ENCODE measurements at places on chromosomes 1 and 21. TPM values are rescaled to one million over a fixed set of nuclear protein-coding genes. Genes with fewer than 3 reads are reported as not detected.

DNALI1 gene
- 0.09 TPM for total RNA-seq

IFFO2 gene
- 88.8 TPM for total RNA-seq

AADACL3 gene
- not detected for total RNA-seq

SLC30A2 gene
- total RNA-seq = not detected

CSF3R gene
- total RNA-seq = 10.0 TPM

TMEM81 gene
- total RNA-seq = 2.0 TPM

DFFB gene
- total RNA-seq = 8.2 TPM

EDN2 gene
- 0.35 TPM for total RNA-seq

NBPF4 gene
- total RNA-seq = not detected

PSRC1 gene
- 2.3 TPM for total RNA-seq

PTPRF gene
- 104 TPM for total RNA-seq

APH1A gene
- 94.1 TPM for total RNA-seq

RAD54L gene
- total RNA-seq = 7.6 TPM

FAM76A gene
- 9.1 TPM for total RNA-seq

- DNase-seq = no peak
Measured at GRCh38 chr1:182340233-182341058, 51.1 kb downstream of the GLUL start.

GRCh38 chr21:27306206-27306605 is 339.3 kb upstream of the ADAMTS5 start:
- no peak for DNase-seq

- DNase-seq = no peak
Measured at GRCh38 chr21:45588086-45588825, 46.0 kb upstream of the SLC19A1 start.

DNA sequence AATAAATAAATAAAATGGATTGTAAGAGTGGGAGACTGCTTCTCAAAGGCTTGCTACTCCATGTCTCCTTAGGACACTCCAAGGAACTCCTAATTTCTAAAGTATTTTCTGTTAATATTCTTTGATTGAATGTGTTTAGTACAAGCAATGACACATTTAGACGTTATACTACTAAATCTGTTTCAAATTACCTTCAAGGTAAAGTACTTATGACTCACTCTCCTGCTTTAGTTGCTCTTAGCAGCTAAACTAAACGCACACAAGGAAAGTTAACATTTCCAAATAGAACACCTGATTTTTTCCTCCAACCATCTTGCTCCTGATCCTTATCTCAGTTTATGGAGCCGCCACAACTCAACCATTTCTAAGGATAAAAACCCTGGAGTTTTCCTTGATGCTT is 969.8 kb upstream of the ADGRL4 start:
- DNase-seq = no peak

DNA sequence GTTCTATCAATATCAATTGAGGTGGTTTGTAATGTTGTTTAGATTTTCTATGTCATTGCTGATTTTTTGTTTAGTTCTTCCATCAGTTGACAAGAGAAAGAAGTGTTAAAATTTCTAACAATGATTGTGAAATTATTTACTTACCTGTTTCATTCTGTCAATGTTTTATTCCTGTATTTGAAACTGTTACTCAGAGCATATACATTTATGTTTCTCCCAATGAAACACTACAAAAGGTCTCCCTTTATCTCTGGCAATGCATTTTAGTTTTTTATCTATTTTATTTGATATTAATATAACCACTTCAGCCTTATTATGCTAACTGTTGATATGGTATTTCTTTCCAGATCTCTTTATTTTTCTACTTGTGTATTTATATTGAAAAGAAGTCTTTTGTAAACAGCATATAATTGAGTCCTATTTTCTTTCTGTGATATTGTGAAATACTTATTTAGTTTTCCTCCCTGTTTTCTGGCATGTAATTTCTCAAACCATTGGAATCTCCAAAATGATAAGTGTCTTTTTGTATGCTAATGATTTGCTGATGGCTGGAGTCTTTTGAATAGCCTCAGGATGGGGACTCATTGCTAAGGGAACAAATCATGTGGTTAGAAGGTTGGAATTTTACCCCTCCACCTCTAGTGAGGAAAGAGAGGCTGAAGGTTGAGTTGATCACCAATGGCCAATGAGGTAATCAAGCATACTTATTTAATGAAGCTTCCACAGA is 122.0 kb downstream of the ADSS2 start:
- DNase-seq = no peak

- DNase-seq = no peak
Measured at GRCh38 chr1:34268311-34268954, 91.7 kb downstream of the C1orf94 start.

DNA sequence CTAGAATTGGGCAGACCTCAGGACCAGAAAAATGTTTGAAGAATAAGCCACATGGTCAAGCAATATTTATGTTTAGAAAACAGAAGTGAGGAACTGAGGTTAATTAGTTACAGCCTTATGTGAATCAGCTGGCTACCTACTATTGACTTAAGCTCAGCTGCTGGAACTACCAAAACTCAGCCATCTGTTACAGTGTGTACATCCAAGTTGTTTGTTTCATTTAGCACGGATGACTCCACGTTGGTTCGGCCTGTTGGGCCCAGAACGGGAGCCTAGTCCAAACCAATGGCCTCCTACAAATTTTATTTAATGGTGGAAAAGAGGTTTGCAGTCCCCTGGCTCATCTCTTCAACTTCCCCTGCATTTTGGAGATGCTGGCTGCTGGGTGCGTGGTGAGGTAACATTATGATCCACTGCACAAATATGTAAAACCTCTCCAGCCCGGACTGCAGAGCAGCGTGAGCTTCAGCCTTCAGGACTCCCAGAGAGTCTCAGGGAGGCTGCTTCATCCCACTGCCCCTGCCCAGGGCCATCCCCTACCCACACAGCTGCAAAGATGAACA is 143.4 kb downstream of the ZZZ3 start:
- no peak for DNase-seq

DNA sequence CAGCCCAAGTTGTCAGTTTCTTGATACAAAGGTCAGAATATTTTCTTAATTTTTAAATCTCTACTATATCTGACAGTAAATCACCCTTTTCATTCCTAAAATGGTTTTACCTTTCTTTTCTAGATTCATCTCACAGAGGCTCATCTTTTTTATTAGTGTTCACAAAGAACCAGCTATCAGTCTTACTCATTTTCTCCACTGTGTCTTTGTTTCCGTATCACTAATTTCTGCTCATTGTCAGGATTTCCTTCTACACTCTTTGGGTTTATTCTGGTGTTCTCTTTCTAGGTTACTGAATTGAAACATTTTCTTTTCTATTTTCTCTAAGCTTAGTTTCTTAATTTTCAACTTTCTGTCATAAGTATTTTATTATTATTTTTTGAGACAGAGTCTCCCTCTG is 8.7 kb downstream of the AGPAT3 start:
- no peak for DNase-seq

DNA sequence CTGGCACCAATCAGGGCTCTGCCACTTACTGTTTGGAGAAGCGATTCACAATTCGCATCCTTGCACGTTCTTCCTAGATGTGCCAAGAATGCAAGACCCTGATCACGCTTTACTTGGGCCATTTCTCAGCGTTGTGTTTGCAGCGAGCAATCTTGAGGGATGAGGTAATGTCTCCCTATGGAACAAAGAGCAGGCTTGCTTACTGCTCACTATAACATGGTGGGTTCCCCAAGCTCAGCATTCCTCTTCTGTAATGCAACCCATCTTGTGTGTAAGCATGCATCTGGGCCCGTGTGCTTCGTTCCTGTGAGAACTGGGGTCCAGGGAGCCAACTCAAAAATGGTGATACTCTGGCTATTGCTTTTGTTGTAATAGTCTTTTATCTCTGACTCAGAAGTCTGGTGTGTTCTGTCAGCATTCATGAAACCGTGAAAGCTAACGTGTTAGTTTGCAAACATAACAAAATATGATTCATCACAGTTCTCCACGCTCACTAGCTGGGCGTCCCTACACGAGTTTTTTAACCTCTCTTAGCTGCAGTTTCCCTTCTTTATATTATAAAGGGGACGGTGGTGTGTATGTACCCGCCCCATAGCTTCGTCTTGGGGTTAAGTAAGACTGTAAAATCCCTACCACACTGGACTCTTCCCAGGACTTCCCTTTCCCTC is 33.3 kb downstream of the DNTTIP2 start:
- DNase-seq = no peak

- DNase-seq = no peak
Measured at GRCh38 chr1:99681583-99681982, 35.7 kb downstream of the PALMD start.

- no peak for DNase-seq
Measured at GRCh38 chr1:168116327-168116799, 20.4 kb downstream of the GPR161 start.

DNA sequence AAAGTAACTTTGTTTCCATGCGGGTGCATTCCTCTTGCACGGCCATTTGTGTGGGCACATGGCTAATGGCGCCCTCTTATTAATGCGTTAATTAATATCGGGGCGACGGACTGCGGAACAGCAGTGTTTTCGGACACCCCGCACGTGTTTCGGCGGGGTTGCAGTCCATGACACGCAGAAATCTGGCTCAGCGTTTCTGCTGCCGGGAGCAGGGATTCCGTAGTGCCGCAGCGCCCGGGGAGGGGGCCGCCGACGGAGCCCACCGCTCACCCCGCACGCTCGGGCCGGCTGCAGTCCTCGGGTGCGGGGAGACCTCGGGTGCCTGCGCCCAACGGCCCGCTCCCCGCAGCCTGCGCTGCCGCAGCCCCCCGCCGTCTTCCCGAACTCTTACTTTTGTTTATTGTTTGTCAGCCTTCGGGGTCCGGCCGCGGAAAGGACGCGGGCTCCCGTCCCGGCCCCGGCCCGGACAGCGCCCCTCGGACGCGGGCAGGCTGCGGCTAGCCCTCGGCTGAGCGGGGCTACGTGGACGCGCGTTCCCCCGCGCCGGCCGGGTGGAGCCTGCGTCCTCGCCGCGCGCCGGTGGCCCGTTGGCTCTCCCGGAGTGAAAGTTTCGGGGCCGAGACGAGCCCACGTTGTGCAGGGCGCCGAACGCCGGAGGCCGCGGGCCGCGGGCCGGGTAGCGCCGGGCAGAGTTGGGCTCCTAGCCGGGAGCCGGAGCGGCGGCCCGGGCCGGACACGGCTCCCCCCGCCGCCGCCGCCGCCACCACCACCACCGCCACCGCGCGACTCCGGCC is 849 bp downstream of the NFIA start:
- DNase-seq = no peak

GRCh38 chr1:205335692-205336091 is 14.1 kb upstream of the NUAK2 start:
- no peak for DNase-seq

GRCh38 chr1:39168301-39169080 is 36.0 kb upstream of the MACF1 start:
- DNase-seq = no peak

GRCh38 chr1:8969937-8970336 is 24.3 kb downstream of the CA6 start:
- DNase-seq = no peak

GRCh38 chr1:202122639-202123335 is at the start of gene GPR37L1:
TSS of gene GPR37L1 (plus strand) at chr1:202122917. CDS start at chr1:202122964, 47 bp downstream.
- no peak for DNase-seq

GRCh38 chr21:31599013-31599412 is 60.5 kb upstream of the SOD1 start:
- DNase-seq = no peak

GRCh38 chr21:36035381-36035791 is 24.9 kb downstream of the SETD4 start:
- DNase-seq = no peak

DNA sequence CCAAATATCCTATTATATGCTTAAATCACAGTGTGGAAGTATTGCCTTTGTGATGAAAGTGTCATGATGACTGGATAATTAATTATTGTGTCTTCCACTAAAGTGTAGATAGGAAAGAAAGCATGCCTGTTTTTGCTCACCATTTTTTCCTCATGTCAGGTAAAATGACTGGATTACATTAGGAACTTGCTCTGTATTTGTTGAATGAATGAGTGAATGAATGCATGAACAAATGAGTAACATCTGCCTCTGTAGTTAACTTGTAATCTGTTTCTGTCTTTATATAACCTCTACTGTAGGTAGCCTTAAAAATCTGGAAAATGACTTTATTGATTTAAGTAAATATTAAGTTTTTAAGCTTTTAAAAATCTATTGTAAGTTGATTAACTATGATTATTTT is 2.9 kb upstream of the PTPRC start:
- DNase-seq = no peak

GRCh38 chr1:181166377-181167196 is 78.1 kb downstream of the IER5 start:
- no peak for DNase-seq

DNA sequence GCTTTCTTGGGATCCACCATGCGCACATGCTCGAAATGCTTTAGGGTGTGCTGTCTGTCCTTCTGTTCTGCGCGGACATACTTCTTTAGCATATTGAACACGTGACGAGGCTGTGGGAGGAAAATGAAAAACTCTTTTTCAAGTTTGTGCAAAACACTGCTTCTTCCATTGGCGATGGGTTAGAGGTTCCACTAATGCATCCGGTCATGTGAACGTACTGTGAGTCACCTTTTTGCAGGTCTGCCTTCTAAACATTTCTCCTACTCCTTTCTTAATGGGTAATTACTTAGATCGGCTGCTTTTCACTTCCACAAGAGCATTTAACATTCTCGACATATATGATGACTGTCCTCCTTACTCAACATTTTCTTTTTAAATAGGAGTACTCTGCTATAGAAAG is 214.9 kb downstream of the APP start:
- no peak for DNase-seq

- no peak for DNase-seq
Measured at GRCh38 chr1:201213106-201213770, 22.6 kb downstream of the IGFN1 start.

GRCh38 chr1:2287649-2288048 is 59.5 kb downstream of the SKI start:
- no peak for DNase-seq

- DNase-seq = no peak
Measured at GRCh38 chr1:94656967-94657366, 115.4 kb upstream of the F3 start.

- no peak for DNase-seq
Measured at GRCh38 chr1:232944347-232944746, 6.1 kb upstream of the NTPCR start.

DNA sequence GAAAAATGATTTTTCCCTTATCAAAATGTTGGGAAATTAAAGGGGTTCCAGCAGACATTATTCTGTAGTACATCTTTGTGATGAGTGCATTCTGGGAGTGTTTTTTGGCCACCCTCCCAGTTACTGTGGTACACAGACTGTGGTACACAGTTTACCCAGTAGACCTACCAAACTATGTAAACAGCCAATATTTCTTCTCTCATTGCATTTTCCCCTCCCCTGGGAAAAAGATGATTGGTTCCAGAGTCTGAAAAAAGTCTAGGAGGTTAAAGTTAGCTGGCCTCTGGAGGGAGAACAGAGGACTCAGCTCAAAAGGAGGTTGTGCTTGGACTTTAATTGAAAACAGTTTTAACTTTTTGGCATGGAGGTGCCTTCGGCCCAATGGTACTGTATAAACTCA is 42.5 kb downstream of the PGM1 start:
- DNase-seq = no peak

DNA sequence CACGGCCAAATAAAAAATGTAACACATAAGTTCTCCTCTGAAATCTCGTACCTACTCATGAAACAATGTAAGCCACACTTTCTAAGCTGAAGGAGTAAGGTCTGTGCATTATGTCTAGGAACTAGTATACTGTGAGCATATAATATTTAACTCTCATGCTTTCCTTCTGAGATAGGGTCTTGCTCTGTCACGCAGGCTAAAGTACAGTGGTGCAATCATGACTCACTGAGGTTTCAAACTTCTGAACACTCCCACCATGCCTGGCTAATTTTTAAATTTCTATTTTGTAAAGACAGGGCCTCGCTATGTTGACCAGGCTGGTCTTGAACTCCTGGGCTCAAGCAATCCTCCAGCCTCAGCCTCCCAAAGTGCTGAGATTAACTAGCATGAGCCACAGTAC is 71.3 kb downstream of the AHCTF1 start:
- DNase-seq = no peak

GRCh38 chr1:59999006-59999405 is 72.4 kb upstream of the CYP2J2 start:
- no peak for DNase-seq

All from esophagus squamous epithelium (tissue), 5 donors.